NCI-H748 treated with DMSO at 0.1 percent for 48 hours (cell line): ENCODE measurements at places on chromosomes 7 and 10.

DNA sequence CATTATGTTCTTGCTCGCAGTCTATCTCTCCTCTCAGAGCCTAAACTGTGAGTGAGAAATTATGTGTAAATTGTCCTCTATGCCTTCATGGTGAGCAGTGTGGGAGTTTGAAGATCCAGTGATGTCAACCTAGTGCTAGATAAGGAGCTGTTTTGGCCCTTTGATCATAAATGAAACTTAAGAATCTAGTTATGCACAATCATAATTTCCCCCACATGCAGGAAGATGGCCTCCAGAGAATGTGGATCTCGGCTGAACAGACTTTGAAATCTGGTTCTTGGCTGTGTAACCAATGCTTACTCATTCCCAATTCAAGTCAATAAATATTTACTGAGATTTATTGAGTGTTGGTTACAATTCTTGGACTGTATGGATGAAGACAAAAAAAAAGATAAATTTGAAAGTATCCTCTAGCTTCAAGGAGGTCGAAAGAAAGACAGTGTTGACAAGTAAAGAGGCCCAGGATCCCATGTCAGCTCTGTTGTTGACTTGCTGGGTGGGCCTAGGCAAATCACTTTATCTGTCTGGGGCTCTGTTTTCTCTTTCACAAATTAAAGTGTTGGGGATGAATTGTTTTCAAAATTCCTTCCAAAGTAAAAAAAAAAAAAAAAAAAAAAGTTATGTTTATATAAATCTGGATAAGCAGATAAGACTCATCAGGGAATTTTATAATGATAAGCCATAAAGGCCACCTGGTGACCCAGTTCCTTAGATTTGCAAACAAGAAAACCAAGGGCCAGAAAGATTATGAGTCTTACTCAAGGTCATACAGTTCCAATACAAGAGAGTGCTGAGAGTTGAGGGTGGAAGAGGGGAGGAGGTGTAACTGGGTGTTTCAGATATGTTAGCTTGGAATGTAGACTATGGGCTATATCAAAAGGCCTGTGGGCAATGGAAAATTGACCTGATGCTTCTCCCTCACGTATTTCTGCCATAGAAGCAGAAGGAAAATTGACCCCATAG is 969.9 kb downstream of the KCNMA1 start:
- DNase-seq: no peak

GRCh38 chr10:70668454-70668970 is 3.8 kb upstream of the ADAMTS14 start:
- no peak for DNase-seq

GRCh38 chr10:101131962-101132635 is 999 bp downstream of the TLX1 start:
- DNase-seq: no peak

DNA sequence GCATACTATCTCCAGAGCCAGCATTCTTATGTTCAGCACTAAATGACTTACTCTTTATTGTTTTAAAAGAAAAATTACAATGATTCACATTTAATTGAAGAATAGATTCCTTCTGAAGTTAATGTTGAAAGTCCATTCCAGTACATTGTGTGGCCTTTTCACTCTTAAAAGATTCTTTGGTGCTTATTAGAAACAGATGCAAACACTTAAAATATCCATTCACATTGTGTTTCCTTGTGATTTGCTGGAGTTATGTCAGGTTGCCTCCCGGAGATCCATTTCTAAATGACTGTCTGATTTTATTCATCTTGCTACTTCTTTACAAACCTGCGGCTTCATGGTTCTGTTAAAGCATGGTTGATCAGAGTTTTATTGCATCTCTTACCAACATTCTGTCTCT is 152.8 kb downstream of the FOXP2 start:
- DNase-seq: no peak

GRCh38 chr10:110672580-110672919 is 28.4 kb downstream of the RBM20 start:
- DNase-seq: no peak

DNA sequence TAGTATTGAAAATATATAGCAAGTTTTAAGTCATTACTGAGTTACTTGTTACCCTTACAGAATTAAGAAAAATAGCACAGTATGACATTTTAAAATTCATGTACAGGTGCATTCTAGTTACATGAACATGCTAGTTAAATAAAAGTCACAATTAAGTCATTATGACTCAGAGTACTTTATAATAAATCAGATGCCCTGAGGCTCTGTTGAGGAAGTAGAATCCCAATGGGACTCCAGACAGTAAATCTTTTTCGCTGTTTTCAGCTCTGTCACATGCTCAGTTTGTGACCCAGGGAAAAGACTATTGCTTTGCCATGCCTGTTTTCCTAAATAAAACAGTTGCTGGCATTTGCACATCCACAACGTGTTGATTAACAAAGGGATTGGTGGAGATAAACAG is 21.0 kb downstream of the NUDT13 start:
- no peak for DNase-seq

DNA sequence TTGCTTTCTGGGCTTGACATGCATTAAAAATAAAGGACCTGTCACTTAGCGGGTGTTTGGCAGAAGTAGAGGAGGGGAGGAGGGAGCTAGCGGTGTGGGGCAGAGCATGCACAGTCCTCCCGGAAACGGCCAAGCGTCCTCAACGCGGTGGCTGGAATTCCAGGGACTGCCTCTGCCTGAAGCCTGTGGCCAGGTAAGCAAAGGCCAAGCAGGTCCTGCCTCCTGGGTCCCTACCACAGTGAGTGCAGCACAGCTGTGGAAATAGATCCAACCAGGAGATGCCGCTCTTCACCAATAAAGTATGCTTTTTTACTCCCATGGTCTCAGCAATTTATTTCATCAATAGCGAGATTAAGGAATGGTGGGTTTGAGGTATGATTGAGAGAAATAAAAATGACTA is 323.4 kb downstream of the WDR37 start:
- DNase-seq: peak; percentile 41

GRCh38 chr10:63591600-63592379 is 70.6 kb downstream of the REEP3 start:
- DNase-seq: no peak

DNA sequence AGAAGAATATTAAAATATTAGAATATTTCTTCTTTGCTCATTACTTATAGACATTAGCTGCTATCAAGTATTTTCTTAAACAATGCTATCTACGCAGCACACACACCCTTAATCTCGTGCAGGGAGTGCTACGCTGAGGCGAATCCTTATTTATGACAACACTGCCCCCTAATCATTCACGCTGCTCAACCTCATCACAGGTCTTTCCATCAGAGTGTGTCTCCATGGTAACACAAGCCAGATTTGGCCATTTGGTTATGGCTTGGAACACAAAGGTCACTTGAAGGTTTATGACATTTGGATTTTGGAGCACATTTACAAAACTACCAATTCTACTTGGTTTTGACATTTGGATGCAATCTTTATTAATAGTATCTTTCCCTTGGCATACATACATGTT is 45.4 kb upstream of the MYO3A start:
- no peak for DNase-seq

- no peak for DNase-seq
Measured at GRCh38 chr10:96789571-96790108, 42.5 kb upstream of the LCOR start.

- no peak for DNase-seq
Measured at GRCh38 chr7:6482743-6483119, 35.0 kb upstream of the DAGLB start.

DNA sequence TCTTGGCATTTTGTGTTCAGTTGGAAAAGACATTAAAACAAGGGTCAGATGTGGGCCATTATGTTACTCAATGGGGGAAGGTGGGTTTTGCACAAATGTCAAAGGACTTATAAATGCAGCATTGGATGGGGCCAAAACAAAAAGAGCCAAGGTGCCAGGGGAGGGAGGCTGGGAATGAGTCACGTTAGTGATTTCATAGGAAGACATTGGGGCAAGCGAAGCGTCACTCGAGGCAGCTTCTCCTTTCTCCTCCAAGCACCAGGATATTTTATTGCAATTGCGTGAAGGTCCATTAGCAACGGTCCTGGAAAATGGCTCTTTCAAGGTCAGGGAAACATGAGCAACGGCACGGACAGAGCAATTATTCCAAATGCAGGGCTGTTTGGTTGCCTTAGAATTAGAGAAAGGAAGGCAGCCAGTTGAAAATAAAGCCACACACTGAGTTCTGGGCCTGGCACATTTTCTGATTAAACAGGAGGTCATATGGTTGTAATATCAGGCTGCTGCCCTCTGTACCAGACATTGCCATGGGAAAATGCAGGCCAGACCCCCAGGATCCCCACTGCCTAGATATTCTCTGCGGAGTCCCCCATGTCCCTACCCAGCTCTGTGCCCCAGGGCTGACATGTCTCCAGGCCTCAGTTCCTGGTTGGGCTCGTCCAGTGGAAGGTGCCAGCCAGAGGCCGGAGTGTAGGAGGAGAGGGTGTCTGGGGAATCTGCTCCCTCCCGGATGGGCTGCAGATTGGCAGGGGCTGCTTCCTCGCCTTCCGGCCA is 63.3 kb upstream of the NANOS1 start:
- DNase-seq: no peak

GRCh38 chr10:69466689-69467088 is 15.4 kb downstream of the TSPAN15 start:
- no peak for DNase-seq

- DNase-seq: no peak
Measured at GRCh38 chr10:1631282-1631681, 106.0 kb downstream of the ADARB2 start.

DNA sequence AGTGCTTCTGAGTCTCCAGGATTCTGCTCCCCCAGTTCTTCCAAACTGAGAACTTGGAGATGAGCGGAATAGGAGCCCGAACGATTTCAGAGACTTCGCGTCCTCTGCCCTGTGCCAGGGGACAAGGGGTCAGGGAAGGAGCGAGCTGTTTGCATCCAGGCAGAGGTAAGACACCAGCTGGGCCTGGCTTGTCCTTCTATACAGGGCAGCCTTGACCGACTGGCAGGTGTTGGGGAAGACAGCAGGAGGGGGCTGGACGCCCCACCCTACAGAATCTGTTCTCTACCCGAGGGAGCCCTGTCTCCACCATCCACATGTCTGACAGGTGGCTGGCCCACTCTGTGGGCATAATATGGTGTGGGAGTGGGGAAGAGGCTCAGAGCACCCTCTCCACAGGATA is 7.1 kb downstream of the SPOCK2 start:
- DNase-seq: no peak

DNA sequence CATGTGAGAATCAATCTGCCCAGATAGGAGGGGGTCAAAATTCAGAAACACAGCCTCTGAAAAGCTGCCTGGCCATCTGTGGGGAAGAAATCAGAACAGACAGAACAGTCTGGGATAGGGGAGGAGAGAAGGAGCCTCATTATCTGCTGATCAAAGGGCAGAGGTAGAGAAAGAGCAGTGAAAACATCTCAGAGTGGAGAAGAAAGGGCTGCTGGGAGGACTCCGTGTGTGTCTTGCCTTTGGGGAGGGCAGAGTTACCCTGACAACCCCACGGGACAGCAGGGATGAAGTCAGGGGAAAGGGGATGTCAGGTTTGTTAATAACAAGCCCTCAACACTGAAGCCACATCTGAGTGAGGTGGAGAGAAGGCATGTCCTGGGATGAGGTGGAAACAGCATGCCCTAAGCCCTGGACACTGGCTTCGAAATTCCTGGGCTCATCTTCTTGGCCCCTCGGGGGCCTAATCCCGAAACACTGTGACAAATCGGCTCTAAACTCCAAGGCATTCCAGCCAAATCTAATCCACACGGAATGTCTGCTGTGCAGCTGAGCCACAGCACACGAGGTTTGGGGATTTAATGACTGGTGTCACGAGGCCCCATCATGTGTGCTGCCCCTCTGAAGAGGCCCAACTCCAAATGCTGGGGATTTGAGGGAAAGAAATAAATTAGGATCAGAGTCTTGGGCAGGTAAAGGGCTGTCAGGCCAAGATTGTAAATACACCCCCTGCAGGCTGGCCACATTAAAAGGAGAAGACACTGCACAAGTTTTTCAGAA is 82.8 kb upstream of the FGFR2 start:
- DNase-seq: no peak

DNA sequence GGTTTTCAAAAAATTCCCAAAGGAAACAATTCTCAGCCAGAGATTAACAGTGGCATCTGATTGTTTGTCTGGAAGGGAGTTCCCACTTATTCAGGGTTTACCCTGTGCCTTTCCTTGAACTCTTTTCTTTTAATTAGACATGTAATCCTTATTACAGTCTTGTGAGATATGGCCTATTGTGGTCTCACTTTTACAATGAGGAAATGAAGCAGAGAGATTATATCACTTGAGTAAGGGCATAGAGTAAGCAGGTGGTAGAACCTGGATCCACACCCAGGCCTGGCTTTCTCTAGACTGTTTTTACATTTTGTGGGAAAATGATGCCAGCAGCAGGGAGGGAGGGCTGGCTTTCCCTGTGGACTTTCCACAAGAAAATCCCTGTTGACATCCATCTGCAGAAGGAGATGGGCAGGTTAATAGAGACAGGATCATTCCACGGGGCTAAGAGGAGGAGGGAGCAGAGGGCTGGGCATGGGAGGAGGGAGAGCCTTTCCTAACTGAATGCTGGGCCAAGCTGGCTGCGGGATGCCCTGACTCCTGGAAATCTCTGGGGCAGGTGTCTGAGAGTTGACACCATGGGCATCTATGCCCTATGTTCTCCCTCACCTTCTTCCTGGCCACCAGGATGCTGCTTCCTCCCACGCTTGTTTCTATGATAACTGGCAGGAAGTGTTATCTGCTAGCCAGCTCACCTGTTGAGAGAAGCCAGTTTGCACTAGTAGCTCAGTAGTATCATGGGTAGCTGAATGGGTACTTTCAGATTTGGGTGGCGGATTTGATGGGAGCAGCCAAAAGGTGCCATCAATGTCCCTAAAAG is 28.7 kb upstream of the ARHGAP22 start:
- no peak for DNase-seq

DNA sequence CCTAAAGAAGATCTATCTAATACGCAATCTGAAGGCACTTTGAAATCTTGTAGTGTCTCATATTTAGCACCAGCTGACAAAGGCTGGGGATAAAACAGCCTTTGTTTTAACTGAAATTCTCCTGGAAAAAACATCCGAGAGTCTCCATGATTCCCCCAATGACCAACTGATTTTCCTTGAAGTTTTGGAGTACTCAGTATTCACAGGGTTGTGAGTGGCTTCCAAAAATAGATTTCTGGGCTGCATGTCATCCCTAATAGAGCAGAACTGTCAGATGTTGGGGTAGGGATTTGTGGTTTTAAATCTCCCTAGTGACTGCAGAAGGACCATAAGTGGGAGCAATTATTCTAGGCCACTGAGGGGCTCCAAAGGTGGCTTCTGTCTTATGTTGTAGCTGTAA is 206.4 kb downstream of the TAX1BP1 start:
- no peak for DNase-seq
